Stomach (tissue), 19 donors: ENCODE measurements at places on chromosomes 3 and 15. TPM values are rescaled to one million over a fixed set of nuclear protein-coding genes. Genes with fewer than 3 reads are reported as not detected.

Gene POTEB2
- polyA plus RNA-seq, result not detected

Gene B4GALT4
- 13.3 TPM for polyA plus RNA-seq

DNA sequence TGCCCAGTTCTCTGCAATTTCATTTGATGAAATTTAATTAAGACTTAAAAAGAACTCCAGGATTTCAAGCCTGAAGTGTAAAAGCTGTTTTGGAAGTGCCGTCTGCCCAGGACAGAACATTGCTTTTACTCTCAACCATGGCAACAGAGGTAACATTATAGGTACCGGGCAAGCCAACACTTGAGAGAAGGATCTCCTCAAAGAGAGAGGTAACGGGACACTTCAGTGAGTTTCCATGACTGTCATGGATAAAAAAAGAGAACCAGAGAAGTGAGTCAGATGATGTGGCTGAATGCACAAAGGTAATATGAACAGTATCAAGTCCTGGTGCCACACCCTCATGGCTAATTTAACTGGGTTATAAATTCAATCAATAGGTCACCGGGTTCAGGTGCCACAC, 130.2 kb upstream of the LMOD3 start:
- no peak for DNase-seq

Gene PRR20G
- polyA plus RNA-seq, result not detected

GRCh38 chr15:40313531-40314398, 6.0 kb upstream of the PLCB2 start:
- DNase-seq, result peak; percentile 89

DNA sequence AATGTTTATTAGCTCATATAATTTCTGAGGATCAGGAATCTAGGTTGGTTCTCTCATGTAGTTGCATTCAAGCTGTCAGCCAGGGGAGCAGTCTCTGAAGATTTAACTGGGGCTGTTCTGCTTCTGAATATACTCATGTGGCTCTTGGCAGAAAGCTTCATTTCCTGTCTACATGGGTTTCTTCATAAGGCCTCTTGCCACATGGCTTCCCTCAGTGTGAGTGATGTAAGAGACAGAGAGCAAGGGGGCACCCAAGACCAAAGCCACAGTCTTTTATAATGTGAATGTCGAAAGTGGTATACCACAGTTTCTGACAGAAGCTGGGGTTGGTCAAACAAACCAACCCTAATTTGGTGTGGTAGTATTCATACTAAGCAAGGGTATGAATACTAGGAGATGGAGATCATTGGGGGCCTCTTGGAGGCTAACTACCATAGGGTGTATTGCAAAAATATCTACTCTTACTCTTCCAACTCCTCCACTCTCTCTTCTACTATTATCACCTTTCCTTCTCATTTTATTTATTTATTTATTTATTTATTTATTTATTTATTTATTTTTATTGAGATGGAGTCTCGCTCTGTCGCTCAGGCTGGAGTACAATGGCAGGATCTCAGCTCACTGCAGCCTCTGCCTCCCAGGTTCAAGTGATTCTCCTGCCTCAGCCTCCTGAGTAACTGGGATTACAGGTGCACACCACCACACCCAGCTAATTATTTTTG, 123.8 kb downstream of the B3GALNT1 start:
- DNase-seq, result no peak

Gene LRTM1
- not detected for polyA plus RNA-seq

DNA sequence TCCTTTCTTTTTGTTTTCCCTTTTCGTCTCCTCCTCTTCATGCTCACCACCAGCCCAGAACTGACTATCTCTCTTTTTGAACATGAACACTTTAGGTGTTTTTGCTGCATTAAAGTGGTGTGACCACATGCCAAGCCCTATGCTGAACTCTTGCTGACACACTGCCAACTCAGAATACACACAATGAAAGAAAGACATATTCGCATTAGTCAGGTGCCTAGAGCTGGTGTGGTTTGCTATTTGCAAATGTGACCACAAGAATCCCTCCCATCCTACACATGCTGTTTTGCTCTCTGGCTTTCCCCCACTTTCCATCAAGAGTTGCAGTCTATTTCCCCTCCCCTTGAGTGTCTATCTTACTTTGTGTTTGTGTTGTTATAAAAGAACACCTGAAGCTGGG, 967.8 kb upstream of the CFAP20DC start:
- DNase-seq, result no peak

DNA sequence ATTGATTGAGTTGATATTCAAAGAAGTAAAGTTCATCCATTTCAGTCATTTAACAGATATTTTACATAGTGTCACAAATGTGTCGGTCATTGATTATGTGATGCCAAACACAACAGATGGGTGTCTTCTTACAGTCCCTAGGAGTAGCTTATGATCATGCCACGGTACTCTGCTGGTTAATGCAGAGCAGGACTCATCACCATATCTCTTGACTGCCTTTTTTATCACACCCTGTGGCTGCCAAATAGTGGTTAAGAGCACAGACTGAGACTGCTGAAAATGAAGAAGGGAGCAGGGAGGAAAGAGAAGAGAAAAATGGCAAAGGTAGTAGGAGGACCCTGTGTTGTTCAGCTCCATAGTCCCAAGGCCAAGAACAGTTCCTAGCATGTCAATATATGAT, 12.8 kb upstream of the TIMMDC1 start:
- no peak for DNase-seq

DNA sequence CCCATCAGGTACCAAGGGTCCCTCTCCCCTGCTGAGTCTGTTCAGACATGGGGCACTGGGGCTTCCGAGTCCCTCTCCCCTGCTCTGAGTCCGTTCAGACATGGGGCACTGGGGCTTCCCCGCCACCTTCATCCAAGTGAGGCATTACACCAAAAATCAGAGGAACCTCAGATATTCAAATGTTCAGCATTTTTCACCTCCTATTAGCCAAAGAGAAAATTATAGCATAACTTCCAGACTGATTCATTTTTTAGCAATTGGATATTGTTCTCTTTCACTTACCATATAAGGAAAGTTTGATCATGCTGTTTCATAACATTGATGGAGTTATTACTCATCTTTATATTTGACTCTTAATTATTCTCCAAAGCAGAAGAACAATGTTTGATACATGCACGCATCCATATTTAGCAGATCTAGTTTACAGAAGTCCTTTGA, 213.9 kb downstream of the MTHFS start:
- DNase-seq, result no peak

Gene CD200
- 4.2 TPM for polyA plus RNA-seq

Gene SNX22
- polyA plus RNA-seq, result 3.1 TPM

DNA sequence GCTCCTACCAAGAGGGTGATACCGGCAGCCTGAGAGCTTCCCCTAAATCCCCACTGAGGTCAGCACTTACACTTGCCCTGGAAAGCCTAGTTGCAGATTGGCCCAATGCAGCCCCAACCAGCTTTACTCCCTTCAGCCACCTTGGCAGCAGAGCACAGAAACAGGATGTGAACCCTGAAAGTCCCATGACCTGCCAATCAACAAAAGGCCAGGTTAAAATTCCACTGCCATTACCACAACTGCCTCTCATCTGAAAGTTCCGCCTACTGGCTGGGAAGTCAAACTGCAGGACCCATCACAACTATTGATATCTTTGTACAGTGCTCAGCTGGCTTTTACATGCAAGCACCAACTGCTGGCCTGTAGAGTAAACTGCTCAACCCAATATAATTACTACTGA, 156.2 kb downstream of the ZMAT3 start:
- no peak for DNase-seq

GRCh38 chr3:71854706-71855105, 69.8 kb upstream of the PROK2 start:
- DNase-seq, result no peak

DNA sequence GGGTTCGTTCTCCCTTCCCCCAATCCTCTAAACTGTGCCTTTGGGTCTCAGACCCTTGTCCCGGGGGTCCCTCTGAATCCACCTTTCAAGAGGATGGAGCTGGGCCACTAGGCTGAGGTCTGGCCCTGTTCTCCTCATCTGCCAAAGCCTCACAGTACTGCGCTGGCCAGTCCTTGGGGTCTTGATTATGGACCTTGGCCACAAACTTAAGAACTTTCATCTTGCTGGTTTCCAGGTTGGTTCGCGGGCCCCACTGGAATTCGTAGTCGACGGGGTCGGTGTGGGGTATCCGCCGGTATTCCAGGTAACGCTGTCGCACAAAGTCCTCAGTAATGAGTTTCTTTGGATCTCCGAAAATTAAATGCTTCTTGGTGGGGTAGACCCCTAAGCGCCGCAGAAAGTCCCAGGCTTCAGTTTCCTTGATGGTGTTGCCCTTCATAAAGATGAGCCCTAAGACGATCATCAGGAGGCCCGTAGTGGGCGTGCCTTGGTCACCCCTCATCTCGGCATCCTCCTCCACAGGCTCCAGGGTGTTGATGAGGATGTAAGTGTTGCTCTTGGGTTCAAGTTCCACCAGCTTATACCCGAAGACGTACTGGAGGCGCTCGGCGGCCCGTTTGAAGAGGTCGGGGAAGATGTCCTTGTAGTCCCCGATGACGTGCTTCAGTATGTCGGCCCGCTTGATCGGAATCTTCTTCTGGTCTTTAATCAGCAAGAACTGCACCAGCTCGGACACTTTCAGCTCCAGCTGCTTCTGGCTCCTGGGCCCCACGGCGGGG, 727 bp downstream of the NSMCE3 start:
- DNase-seq, result peak; percentile 71

DNA sequence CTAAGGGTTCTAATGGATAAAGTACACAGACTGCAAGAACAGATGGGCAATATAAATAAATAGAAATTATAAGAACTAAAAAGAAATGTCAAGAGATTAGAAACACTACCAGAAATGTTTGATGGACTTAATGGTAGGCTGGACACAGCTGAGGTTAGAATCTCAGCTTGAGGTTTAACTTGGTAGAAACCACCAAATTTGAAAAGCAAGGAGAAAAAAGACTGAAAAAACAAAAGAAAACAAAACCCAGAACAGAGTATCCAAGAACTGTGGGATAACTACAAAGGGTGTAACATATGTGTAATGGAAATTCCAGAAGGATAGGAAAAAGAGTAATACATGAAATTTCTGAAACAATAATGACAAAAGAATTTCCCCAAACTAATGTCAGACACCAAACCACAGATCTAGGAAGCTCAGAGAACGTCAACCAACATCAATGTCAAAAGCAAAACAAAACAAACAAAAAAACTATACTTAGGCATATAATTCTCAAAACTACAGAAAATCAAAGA, 35.0 kb downstream of the RFX7 start:
- DNase-seq, result no peak

DNA sequence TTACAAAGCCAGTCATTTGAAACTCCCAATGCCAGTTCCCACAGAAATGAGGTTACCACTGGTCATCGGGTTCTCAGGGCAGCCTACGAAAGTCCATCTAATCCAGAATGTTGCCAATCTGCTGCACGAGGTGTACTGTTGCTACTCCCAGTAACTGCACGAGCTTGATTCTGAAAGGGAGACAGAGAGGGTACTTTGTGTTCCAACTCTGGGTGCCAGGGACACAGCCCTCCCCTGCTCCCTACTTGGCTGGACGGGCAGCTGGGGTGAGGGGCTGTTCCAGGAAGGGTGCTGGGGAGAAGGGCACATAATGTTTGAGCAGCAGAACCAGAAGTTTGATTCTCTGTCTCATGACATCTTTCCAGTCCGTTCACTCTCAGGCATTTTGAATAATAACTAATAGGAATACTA, 27.1 kb upstream of the OSBPL11 start:
- DNase-seq, result no peak

- no peak for DNase-seq
These were observed 12.9 kb downstream of the GABRB3 start for GRCh38 chr15:26759986-26760385.

DNA sequence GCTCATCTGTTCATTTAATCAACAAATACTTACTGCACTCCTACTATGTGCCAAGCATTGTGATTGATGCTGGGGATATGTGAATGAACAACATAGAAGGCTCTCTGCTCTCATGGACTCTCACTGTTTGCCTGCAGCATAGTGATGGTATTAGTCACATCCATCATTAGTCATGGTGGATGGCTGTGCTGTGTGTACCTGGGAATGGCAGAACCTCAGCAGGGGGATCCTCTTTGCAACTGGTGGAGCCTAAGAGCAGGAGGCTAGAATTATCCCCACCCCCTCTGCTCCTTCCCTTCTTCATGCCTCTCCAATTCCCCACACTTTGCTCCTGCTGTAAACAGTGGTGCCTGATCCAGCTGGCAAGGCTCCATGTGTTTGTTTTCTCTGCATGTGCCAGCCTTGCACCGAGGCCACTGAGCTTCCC, 20.5 kb downstream of the BOC start:
- no peak for DNase-seq

GRCh38 chr3:106725566-106725965, 651.7 kb upstream of the CCDC54 start:
- DNase-seq, result no peak

DNA sequence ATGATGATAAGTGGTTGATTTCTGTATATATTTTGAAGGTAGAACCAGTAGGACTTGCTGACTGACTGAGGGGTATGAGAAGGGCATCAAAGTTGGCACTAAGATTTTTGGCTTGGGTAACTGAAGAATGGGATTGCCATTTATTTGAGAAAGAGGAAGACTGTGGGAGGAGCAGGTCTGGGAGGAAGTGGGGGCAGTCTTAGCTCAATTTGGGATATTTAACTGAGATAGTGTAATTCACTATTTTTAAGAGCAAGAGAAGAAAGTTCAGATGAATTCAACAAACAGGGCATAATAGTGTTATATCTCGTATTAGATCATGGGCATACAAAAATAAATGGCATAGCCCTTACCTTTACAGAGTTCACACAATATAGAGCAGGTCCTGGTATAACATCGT, 1.7 kb downstream of the BUB1B start:
- DNase-seq, result no peak
